ENCODE measurements at places on chromosomes 11 and 22. TPM values are rescaled to one million over a fixed set of nuclear protein-coding genes. Genes with fewer than 3 reads are reported as not detected.

- no peak overlapping the region for H3K4me3 ChIP-seq
- no peak for DNase-seq
- H3K27ac ChIP-seq: no peak overlapping the region
- H3K27me3 ChIP-seq: no peaks in the 10 kb centered on the region
- H3K36me3 ChIP-seq: no peaks in the 10 kb centered on the region
- no peaks in the 10 kb centered on the region for H3K4me1 ChIP-seq
Observed at GRCh38 chr11:84819128-84819527, 808.0 kb downstream of the DLG2 start.

GRCh38 chr11:109439684-109440083 is 17.7 kb downstream of the C11orf87 start:
- H3K4me3 ChIP-seq: no peak overlapping the region
- H3K4me1 ChIP-seq: no peaks in the 10 kb centered on the region
- H3K27ac ChIP-seq: no peak overlapping the region
- no peak for DNase-seq

Gene OR8B2
- total RNA-seq: not detected

Gene ST14
- total RNA-seq: 5.4 TPM

Gene LINC01488
- not detected for total RNA-seq

- DNase-seq: no peak
- H3K4me1 ChIP-seq: peaks cover 13% of the 10 kb centered on the region
- no peak overlapping the region for H3K27ac ChIP-seq
- no peaks in the 10 kb centered on the region for H3K27me3 ChIP-seq
- H3K4me3 ChIP-seq: no peak overlapping the region
Observed at GRCh38 chr11:63666874-63667273, 4.3 kb downstream of the ATL3 start.

- no peaks in the 10 kb centered on the region for H3K4me1 ChIP-seq
- H3K27me3 ChIP-seq: no peaks in the 10 kb centered on the region
- no peak for DNase-seq
- H3K27ac ChIP-seq: peak overlapping the region; percentile 93
- H3K36me3 ChIP-seq: peaks cover 5% of the 10 kb centered on the region
Observed at GRCh38 chr11:108223348-108224149, 682 bp downstream of the ATM start.

Gene MMP11
- 7.6 TPM for total RNA-seq

GRCh38 chr11:93407777-93408401 is 77.3 kb downstream of the DEUP1 start:
- no peak overlapping the region for H3K27ac ChIP-seq
- H3K27me3 ChIP-seq: no peaks in the 10 kb centered on the region
- no peak overlapping the region for H3K4me3 ChIP-seq
- no peaks in the 10 kb centered on the region for H3K4me1 ChIP-seq
- DNase-seq: no peak
- H3K36me3 ChIP-seq: no peaks in the 10 kb centered on the region

Gene PEX16
- 77.9 TPM for total RNA-seq

- no peak overlapping the region for H3K27ac ChIP-seq
- H3K4me1 ChIP-seq: no peaks in the 10 kb centered on the region
- peaks cover 5% of the 10 kb centered on the region for H3K27me3 ChIP-seq
Observed at GRCh38 chr22:43227239-43227630, 40.3 kb upstream of the TTLL12 start.

GRCh38 chr11:126341760-126342161 is 13.7 kb upstream of the ST3GAL4 start:
- no peaks in the 10 kb centered on the region for H3K27me3 ChIP-seq
- no peak overlapping the region for H3K27ac ChIP-seq
- no peak overlapping the region for H3K4me3 ChIP-seq
- DNase-seq: no peak
- H3K36me3 ChIP-seq: peaks cover 27% of the 10 kb centered on the region

GRCh38 chr11:120547316-120547715 is 35.8 kb downstream of the GRIK4 start:
- H3K27me3 ChIP-seq: no peaks in the 10 kb centered on the region
- H3K36me3 ChIP-seq: no peaks in the 10 kb centered on the region
- H3K4me1 ChIP-seq: peaks cover 4% of the 10 kb centered on the region
- H3K27ac ChIP-seq: peak overlapping the region; percentile 65
- no peak overlapping the region for H3K4me3 ChIP-seq

Gene MS4A4E
- total RNA-seq: 0.75 TPM

GRCh38 chr11:30131535-30131934 is 99.3 kb upstream of the FSHB start:
- no peaks in the 10 kb centered on the region for H3K27me3 ChIP-seq
- H3K27ac ChIP-seq: no peak overlapping the region
- no peaks in the 10 kb centered on the region for H3K36me3 ChIP-seq
- H3K4me1 ChIP-seq: no peaks in the 10 kb centered on the region
- no peak for DNase-seq

GRCh38 chr11:105236664-105237063 is 97.1 kb upstream of the CARD18 start:
- H3K4me1 ChIP-seq: no peaks in the 10 kb centered on the region
- H3K4me3 ChIP-seq: no peak overlapping the region
- H3K27me3 ChIP-seq: no peaks in the 10 kb centered on the region

GRCh38 chr22:37677493-37677974 is 2.1 kb downstream of the LGALS1 start:
- peak overlapping the region; percentile 91 for H3K27ac ChIP-seq
- no peak for DNase-seq
- H3K36me3 ChIP-seq: peaks cover 28% of the 10 kb centered on the region
- H3K27me3 ChIP-seq: no peaks in the 10 kb centered on the region
- H3K4me3 ChIP-seq: peak overlapping the region; percentile 81

Gene HYOU1
- 98.4 TPM for total RNA-seq

Gene WNT11
- 11.7 TPM for total RNA-seq

Gene SUSD2
- 51.0 TPM for total RNA-seq

Gene NXPE4
- total RNA-seq: not detected

GRCh38 chr22:39814899-39815298 is 78.7 kb downstream of the ENTHD1 start:
- H3K27me3 ChIP-seq: no peaks in the 10 kb centered on the region
- H3K4me1 ChIP-seq: no peaks in the 10 kb centered on the region
- no peak overlapping the region for H3K27ac ChIP-seq
- no peak overlapping the region for H3K4me3 ChIP-seq
- no peaks in the 10 kb centered on the region for H3K36me3 ChIP-seq

- no peak for DNase-seq
- H3K4me1 ChIP-seq: no peaks in the 10 kb centered on the region
- H3K4me3 ChIP-seq: no peak overlapping the region
- no peaks in the 10 kb centered on the region for H3K36me3 ChIP-seq
Observed at GRCh38 chr11:119839476-119840133, 110.6 kb upstream of the NECTIN1 start.

- H3K27me3 ChIP-seq: no peaks in the 10 kb centered on the region
- no peak overlapping the region for H3K4me3 ChIP-seq
- no peaks in the 10 kb centered on the region for H3K36me3 ChIP-seq
- no peak overlapping the region for H3K27ac ChIP-seq
Observed at GRCh38 chr11:119384332-119384731, 2.8 kb upstream of the USP2 start.

DNA sequence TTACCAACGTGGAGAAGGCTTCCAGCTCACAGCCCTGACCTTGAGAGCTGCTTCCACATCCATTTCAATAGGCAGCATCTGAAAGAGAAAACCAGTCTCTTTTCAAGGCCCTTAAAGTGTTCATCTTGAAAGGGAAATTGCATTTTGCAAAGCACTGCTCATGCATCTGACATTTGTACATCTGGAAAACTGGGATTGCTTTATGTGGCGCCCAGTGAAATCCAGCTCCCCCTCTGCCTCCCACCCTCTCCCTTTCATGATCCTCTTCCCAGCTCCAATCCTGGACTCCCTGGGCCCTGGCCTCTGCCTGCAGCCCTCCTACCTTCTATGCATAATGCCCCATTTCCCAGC is 17.4 kb downstream of the TP53AIP1 start:
- no peaks in the 10 kb centered on the region for H3K27me3 ChIP-seq
- no peak overlapping the region for H3K27ac ChIP-seq
- no peaks in the 10 kb centered on the region for H3K36me3 ChIP-seq
- H3K4me1 ChIP-seq: no peaks in the 10 kb centered on the region

Gene ANKK1
- total RNA-seq: not detected

GRCh38 chr22:41028841-41029240 is 63.6 kb upstream of the EP300 start:
- no peak overlapping the region for H3K27ac ChIP-seq
- no peaks in the 10 kb centered on the region for H3K36me3 ChIP-seq
- no peak for DNase-seq
- no peak overlapping the region for H3K4me3 ChIP-seq
- no peaks in the 10 kb centered on the region for H3K4me1 ChIP-seq

Gene OR5AL1
- not detected for total RNA-seq

DNA sequence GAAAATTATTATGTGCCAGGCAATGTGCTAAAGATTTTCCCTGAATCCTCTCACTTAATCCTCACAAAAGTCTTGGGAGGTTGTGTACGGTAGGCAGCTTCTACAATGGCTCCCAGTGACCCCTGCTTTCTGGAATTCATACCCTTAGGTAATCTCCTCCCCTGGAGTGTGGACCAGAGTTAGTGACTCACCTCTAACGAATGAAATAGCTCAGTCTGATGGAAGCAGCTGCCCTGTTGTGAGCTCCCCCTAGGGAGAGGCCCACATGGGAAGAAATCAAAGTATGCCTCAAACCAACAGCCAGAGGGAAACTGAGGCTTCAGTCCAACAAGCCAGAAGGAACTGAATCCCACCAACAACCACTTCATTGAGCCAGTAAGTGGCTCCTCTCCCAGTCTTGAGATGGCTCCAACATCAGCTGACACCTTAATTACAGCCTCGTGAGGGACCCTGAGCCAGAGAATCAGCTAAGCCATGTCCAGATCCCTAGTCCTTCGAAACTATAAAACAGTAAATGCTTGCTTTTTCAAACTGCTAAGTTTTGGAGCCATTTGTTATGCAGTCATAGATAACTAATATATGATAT is 98.9 kb upstream of the ISX start:
- H3K27me3 ChIP-seq: no peaks in the 10 kb centered on the region
- no peaks in the 10 kb centered on the region for H3K36me3 ChIP-seq
- no peaks in the 10 kb centered on the region for H3K4me1 ChIP-seq
- no peak for DNase-seq
- H3K27ac ChIP-seq: no peak overlapping the region
- H3K4me3 ChIP-seq: no peak overlapping the region

GRCh38 chr11:7498193-7498592 is 12.9 kb downstream of the OLFML1 start:
- no peak overlapping the region for H3K27ac ChIP-seq
- H3K4me1 ChIP-seq: no peaks in the 10 kb centered on the region
- no peak overlapping the region for H3K4me3 ChIP-seq
- no peak for DNase-seq
- H3K36me3 ChIP-seq: no peaks in the 10 kb centered on the region
- no peaks in the 10 kb centered on the region for H3K27me3 ChIP-seq

- no peak overlapping the region for H3K4me3 ChIP-seq
- no peaks in the 10 kb centered on the region for H3K4me1 ChIP-seq
- no peaks in the 10 kb centered on the region for H3K27me3 ChIP-seq
- DNase-seq: peak; percentile 33
- peaks cover 28% of the 10 kb centered on the region for H3K36me3 ChIP-seq
Observed at GRCh38 chr11:71507102-71507501, 20.0 kb upstream of the KRTAP5-7 start.

Gene STK33
- not detected for total RNA-seq

DNA sequence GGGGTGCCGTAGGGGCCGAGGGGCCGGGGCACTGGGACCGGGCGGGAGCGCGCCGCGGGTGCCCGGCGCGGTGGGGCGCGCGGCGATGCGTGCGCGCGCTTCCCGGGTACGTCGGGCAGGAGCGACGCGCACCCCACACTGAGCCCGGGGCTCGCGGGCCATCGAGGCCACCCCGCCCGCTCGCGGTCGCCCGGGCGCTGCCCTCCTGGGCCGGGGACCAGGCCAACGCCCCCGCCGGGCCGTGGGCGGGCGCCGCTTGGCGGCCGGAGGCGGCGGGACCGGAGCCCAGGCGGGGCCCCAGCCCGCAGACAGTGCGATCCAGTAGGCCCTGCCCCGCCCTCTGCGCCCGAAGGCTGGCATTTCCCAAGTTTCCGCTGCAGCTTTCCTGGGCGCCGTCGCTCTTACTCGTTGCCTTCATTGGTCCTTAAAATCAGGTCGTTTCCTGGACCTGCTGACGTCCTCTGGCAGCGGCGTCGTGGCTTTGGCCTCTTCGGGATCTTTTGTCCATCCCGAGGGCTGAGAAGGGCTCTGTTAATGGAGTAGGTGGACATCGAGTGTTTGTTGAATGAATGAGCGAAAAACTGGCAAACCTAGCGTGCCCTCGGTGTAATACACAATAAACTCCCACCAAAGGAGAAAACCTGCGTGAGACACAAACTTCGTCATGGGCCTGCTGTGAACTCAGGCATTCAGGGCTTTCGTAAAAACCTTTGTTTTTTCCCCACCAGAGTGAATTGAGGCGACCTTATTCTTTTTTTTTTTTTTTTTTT is 638 bp downstream of the PARVA start:
- no peaks in the 10 kb centered on the region for H3K36me3 ChIP-seq
- H3K27ac ChIP-seq: peak overlapping the region; percentile 97
- no peaks in the 10 kb centered on the region for H3K27me3 ChIP-seq
- DNase-seq: peak; percentile 91

GRCh38 chr11:27100534-27100933 is 59.9 kb downstream of the BBOX1 start:
- no peak overlapping the region for H3K27ac ChIP-seq
- no peak for DNase-seq
- H3K27me3 ChIP-seq: no peaks in the 10 kb centered on the region
- no peaks in the 10 kb centered on the region for H3K36me3 ChIP-seq
- no peak overlapping the region for H3K4me3 ChIP-seq
